ENCODE measurements at places on chromosomes 2 and 18.

- no peak for DNase-seq
Observed at GRCh38 chr2:98155291-98155690, 68.3 kb downstream of the VWA3B start.

- DNase-seq = no peak
Observed at GRCh38 chr2:240138254-240138984, 2.0 kb downstream of the OTOS start.

GRCh38 chr2:195009202-195009601 lies 647.8 kb upstream of the SLC39A10 start:
- no peak for DNase-seq

- DNase-seq = no peak
Observed at GRCh38 chr2:167504061-167504460, 615.8 kb downstream of the XIRP2 start.

- DNase-seq = no peak
Observed at GRCh38 chr2:62266433-62267038, 70.6 kb downstream of the B3GNT2 start.

DNA sequence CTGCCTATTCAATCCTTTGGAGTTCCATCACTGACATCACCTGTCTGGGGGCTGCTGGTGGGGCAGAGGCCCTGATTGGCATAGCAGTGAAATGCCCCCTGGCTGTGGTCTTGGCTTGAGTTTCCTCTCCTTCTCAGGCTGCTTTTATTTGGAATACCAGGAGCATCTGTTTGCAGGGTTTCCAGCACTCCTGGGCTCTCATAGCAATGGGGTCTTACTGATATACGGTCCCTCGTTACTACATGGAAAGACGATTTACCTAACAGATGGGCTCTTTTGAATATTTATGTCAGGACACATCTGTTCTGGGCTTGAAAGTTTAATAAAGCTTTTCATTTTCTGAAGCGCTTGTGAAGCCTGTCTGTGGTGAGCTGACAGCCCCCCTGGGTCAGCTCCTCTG lies 230.3 kb downstream of the SLC4A3 start:
- no peak for DNase-seq

GRCh38 chr2:16281451-16282335 lies 341.3 kb downstream of the MYCN start:
- DNase-seq = no peak

- DNase-seq = no peak
Observed at GRCh38 chr2:113842919-113843736, 46.8 kb upstream of the ACTR3 start.

- DNase-seq = no peak
Observed at GRCh38 chr2:132449868-132450267, 33.3 kb downstream of the GPR39 start.

- DNase-seq = no peak
Observed at GRCh38 chr2:2906091-2906490, 471.5 kb downstream of the EIPR1 start.

DNA sequence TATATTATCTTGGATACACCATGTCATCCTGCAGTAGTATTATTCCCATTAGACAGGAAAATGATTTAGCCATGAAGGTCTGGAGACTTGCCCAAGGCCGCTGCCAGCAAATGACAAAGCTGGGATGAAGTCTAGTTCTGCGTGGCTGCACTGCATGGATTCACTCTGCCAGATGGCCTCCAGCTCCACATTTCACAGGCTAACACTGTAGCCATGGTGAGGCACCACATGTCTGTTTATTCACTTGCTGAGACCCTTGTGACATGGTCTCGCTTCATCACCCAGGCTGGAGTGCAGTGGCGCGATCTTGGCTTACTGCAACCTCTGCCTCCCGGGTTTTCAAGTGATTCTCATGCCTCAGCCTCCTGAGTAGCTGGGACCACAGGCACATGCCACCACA lies 31.5 kb upstream of the SCG2 start:
- no peak for DNase-seq

GRCh38 chr2:174748948-174749347 lies 15.3 kb downstream of the CHRNA1 start:
- DNase-seq = peak; percentile 70

DNA sequence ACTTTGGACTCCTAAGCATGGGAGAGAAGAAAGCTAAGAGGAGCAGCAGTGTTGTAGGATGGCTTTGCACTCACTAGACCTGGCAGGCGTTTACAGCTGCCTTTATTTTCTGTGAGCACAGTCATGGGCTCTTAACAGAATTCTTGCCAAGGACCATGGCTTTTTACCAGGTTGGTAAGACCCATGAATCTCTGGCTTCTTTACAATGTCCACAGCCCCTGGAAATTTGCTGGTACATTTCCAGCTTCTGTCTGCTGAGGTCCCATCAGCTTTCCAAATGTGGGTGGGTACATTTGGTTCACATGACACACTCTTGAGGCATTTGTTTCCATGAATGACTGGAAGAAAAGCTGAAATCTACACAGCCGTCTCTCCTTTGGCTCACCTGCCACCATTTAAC lies 162.7 kb downstream of the PPP1R1C start:
- no peak for DNase-seq

- no peak for DNase-seq
Observed at GRCh38 chr2:210833403-210833802, 277.0 kb downstream of the CPS1 start.
